Activated CD4-positive, alpha-beta T cell treated with anti-CD3 and anti-CD28 coated beads, Interleukin-2, amount 50 U/mL, for 24 hours (primary cell): ENCODE measurements at places on chromosomes 7 and 10.

GRCh38 chr10:97416565-97416964 lies 9.4 kb upstream of the PGAM1 start:
- DNase-seq, result no peak

GRCh38 chr10:115849197-115849596 lies 423.8 kb downstream of the GFRA1 start:
- no peak for DNase-seq

GRCh38 chr10:59968705-59969104 lies 62.3 kb upstream of the CCDC6 start:
- no peak for DNase-seq

DNA sequence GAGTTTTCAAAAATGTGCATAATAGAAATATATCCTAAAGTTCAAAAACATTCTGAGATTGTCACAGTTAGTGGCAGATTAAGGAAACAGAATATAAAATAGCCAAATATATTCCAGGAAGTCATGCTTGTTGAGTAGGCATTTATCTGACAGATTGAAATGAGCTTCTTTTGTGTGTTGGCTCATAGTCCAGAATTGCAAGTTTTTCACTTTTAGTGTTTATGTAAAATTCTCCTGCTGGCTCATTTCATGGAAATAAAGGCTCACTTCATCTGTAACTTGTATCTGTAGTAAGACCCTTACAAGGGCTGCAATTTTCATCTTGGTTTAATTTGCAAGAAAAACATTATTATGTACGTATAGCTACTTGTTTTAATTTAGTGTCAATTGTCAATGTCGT lies 93.5 kb downstream of the MCU start:
- DNase-seq, result no peak

DNA sequence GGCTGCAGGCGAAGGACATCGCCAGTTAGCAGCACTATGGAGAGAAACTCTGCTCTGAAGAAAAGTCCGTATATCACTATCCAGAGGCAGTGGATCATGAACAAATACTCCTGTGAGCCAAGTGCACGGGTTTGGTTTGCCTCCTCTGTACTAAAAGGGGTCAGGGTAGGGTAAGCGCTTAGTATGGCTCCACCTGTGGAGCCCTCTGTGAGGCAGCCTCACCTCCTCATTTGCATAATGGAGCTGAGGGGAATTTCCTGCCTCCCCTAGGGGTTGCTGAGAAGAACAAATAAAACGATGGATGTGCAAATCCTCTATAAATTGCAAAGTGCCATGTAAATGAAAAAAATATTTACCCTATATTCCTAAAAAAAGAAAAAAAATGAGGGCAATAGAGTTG lies 63.4 kb downstream of the GPR26 start:
- DNase-seq, result no peak

- no peak for DNase-seq
Measured at GRCh38 chr10:33800986-33801385, 466.5 kb upstream of the NRP1 start.

GRCh38 chr10:21532694-21533466 lies 1.2 kb upstream of the MLLT10 start:
- DNase-seq, result no peak

DNA sequence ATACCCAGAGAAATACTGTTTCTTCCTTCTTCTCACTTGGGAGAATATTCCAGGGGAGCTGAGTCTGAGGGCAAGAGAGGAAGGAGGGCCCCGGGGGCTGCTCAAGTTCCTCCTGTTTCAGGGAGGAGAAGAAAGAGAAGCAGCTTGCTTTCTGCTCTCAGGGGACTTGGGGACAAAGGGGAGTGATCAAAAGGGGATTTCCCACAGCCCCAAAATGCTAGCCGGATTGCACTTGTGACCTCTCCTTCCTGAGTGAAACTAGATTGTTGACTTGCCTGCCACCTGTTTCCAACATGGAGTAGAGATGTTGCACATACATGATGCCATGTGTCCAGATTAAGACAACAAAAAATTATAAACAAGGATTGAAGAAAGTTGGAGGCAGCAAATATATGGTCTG lies 28.7 kb upstream of the PDCD4 start:
- peak; percentile 39 for DNase-seq

GRCh38 chr10:122884166-122884565 lies 4.8 kb upstream of the FAM24B start:
- DNase-seq, result no peak

DNA sequence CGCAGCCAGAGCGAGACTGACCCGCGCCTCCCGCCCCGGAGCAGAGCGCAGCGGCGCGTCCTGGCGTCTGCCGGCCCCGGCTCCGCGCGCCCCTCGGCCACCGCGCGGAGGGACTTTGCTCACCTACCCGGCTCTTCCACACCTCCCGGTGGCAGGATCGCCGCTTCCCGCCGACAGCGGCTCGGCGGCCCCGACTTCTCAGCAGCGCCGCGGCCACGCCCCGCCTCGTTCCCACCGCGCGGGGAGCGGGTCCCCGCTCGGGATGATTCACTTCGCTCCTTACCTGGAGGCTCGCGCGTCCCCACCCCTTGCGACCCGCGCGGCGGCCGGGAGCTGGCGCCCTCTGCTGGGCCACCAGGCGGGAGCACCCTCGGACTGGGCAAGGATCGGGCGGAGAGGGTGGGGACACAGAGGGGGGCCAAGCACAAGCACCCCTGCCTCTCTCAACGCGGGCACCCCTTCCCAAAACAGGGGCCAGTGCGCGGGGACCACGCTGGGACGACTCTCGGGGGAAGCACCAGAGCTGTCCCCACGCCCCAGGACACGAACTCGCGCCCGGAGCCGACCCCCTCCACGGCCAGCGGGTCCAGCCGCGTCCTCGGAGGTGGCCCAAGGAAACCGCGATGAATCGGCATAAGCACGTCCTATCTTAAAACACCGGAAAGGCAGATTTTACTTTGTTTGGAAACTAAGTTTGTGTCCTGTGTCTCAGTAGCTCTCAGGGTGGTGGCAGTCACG lies 101.0 kb upstream of the SVIL start:
- peak; percentile 76 for DNase-seq

- no peak for DNase-seq
Measured at GRCh38 chr10:117533507-117534281, 8.9 kb upstream of the EMX2 start.

- DNase-seq, result no peak
Measured at GRCh38 chr10:10897400-10897799, 120.3 kb upstream of the CELF2 start.

DNA sequence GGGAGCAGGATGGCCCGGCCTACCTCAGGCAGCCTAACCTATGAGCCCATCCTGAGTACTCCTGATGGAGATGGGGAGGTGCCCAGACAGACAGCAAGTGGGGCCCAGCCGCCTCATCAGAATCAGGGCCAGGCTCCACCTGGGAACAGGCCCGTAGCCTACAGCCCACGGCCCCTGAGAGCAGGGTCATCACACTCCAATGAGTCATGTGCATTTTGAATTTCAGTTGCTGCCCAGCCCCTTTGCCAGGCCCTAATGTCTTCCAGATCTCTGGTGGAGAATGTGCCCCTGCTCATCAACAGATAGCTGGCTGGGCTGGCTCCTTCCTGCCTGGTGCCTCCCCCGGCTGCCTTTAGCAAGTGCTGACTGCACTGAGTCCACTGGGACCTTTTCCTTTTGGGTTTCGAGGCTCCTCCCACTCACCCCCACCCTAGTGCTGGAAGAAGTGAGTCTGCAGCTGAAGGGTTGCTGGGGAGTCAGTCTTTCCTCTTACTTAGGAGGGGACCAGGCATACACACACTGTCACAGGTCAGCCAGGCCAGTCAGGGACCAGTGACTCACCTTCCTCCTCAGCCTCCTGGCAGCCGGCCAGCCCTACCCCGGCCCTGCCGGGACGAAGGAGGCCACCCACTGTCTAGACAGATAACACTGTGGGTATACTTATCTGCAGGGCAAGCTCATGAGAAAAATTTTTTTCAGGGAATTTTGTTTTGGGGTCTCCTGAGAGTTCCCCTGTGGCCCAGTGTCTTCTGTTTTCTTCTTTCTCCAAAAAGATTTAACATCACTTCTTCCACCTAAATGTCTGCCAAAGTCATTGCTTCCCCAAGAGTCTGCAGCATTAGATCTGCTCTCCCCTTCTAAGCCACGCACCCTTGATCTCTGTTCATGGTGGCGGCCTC lies 9.1 kb upstream of the ASIC3 start:
- DNase-seq, result peak; percentile 31

DNA sequence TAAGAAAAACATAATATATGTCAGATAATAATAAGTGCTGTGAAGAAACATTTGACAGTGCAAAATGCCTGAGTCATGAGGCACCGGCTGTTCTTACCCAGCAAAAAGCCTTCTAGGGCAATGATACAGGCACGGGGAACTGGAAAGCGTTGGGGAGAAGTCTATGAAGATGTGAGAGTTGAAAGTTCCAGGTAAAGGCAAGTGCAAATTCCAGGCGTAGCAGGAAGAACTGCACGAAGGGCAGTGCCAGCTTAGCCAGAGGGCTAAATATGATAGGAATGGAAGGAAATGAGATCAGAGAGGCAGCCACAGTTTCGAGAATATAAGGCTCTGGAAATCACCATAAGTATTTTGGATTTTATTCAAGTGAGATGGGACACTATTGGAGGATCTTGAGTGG lies 87.0 kb downstream of the IPMK start:
- DNase-seq, result no peak

DNA sequence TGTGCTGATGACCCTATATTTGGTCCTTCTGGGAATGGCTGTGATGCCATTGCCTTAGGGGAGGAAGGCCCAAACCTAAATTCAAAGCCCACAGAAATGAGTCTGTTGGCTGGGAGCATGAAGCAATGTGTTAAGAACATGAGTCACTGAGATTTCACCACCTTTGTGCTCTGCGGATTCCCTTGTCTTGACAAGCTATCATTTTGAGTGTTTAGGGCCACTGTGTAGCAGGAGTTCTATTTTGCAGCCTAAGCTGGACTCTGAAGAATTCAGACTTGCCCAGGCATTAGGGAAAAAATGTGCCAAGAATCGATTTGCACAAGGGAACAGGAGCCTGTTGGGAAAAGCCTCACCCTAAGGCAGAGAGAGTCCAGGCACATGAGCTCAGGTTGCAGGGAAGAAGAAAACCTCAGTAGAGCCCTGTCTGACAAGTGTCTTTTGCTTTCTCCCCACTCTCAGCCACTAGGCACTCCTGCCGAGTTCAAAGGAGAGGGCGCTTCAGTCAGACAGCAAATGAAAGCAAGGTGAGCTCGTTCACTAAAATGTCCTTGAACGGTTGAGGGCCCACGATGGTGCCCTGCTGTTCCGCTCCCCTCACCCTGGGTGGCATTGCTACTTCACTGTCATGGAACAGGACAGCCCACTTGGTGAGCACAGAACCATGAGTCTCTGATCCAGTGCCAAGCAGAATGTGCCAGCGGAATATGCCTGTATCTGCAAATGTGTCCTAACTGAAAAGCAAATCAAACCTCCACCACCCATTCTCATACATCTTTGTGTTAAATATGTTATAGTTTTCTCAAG lies 93.6 kb downstream of the PRLHR start:
- DNase-seq, result no peak

DNA sequence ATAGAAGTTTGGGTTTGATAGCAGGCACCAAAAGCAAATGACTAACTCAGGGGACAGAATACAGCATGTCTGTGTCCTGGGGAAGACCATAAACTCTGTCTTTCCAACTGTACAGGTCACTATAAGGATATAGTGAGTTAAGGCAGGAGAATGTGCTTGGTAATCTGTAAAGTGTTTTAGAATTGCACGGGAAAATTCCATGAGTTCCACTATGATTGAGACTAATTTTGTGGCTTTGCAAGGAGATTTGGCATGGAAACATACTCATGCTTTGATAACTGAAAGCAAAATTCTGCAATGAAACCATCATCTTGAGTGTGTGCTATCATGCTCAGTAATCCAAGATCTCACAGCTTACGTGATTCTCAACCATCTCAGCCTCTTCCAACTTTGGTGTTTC lies 152.6 kb downstream of the PKD1L1 start:
- DNase-seq, result no peak

DNA sequence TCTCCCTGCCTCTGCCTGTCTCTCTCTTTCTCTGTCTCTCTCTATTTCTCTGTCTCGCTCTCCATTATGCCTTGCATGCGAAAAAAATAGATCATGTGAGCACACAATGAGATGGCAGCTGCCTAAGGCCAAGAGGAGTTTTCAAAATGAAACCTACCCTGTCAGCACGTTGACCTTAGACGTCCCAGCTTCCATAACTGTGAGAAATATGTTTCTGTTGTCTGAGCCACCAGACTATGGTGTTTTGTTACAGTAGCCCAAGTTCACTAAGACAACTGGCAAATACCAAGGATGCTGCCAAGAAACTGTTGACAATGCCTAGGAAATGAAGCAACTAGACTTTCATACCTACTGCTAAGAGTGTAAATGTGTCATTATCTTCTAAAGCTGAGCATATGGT lies 70.6 kb upstream of the PLXDC2 start:
- DNase-seq, result no peak

- no peak for DNase-seq
Measured at GRCh38 chr10:44966816-44967509, 7.4 kb downstream of the RASSF4 start.

- DNase-seq, result no peak
Measured at GRCh38 chr7:128123291-128124037, 92.2 kb upstream of the LRRC4 start.

DNA sequence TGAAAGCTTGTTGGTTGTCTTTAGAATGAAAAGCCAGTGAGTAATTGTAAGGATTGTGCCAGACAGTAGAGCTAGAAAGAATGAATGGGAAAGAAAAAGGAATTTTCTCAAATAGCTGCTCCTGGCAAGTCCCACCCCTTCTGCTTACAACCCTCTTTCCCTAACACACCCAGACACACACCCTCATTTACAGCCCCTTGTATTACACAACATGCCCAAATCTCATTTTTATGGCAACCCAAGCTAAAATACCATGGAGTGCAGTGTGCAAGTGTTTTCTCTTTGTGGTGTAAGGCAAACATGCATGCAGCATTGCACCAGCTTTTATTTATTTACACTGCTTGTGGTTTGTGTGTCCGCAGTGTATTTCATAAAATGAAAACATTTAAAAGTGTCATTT lies 1.5 kb downstream of the PRKAR2B start:
- DNase-seq, result no peak

- no peak for DNase-seq
Measured at GRCh38 chr10:83942410-83942809, 196.9 kb upstream of the GHITM start.

GRCh38 chr7:155216475-155217272 lies 81.0 kb upstream of the INSIG1 start:
- no peak for DNase-seq

- DNase-seq, result no peak
Measured at GRCh38 chr10:124626759-124627380, 117.3 kb downstream of the FAM53B start.

- no peak for DNase-seq
Measured at GRCh38 chr10:102801496-102801895, 35.7 kb downstream of the CYP17A1 start.

- DNase-seq, result no peak
Measured at GRCh38 chr7:96033009-96033598, 260.8 kb downstream of the DYNC1I1 start.

- no peak for DNase-seq
Measured at GRCh38 chr7:157153260-157153659, 14.5 kb downstream of the UBE3C start.

- DNase-seq, result no peak
Measured at GRCh38 chr10:60423920-60424319, 34.2 kb upstream of the ANK3 start.

GRCh38 chr10:114233482-114233881 lies 5.6 kb upstream of the VWA2 start:
- DNase-seq, result no peak
